ENCODE measurements at places on chromosomes 5 and 9.

GRCh38 chr5:57687596-57687995, 205.0 kb upstream of the ACTBL2 start:
- no peak for DNase-seq

DNA sequence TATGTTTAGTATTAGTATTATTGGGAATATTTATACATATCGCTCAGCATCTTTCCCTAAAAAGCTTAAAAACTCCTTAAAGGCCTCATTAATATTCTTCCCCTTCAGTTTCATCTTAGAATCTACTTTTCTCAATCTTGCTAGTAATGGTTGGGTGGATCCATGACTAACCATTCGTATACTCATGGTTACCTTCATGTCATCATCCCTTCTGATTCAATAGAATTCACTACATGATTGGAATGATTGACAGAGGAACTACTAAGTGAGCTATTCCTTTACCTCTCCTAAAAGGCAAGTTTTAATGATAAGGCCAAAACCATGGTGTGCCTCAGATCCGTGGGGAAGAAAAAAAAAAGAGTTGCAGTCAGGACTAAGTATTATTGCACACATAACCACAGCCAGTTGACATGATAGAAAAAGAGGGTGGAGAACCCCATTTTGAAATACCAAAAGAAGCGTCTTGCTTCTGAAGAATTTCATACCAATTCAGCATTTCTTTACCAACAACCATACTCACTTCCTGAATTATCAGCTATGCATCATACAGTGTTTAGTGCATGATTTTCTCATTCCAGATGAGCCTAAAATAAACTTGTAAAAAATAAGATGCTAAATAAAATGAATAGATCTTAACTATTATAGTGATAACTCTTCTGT, 624.6 kb downstream of the PDE4D start:
- no peak for DNase-seq

GRCh38 chr9:124290053-124290591, 32.4 kb downstream of the NEK6 start:
- no peak for DNase-seq

DNA sequence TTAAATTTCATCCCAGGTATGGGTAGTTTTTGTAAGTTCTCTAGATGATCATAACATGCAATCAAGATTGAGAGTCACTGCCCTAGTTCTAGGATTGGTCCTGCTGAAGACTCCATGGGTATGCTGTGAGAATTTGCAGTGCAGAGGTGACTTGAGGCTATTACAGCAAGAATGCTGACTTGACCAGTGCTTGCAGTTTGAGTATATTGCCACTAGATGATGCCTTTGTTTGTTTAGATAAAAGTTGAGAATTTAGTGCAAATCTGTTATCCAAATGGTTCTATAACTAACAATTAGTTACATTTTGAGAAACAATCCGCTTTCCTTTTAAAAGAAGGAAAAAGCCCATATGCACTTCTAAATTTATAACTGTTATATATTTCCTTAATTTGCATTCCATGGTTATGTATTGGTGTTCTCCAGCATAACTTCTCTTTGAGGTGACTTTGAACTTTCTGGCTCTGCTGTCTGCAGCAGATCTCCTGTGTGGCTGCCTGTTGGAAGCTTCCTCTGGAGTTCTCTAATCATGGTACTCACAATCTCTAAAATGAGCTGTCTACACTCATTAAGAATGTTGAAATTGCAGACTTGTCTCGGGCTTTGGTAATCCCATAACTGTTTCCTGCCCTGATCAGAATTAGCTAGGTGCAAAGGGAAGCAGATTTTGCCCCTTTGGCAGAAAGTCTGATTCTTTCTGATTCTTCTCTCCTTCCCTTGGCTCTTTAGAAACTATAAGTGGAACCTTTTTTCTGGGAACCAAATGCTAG, 24.9 kb downstream of the MELK start:
- DNase-seq, result no peak

DNA sequence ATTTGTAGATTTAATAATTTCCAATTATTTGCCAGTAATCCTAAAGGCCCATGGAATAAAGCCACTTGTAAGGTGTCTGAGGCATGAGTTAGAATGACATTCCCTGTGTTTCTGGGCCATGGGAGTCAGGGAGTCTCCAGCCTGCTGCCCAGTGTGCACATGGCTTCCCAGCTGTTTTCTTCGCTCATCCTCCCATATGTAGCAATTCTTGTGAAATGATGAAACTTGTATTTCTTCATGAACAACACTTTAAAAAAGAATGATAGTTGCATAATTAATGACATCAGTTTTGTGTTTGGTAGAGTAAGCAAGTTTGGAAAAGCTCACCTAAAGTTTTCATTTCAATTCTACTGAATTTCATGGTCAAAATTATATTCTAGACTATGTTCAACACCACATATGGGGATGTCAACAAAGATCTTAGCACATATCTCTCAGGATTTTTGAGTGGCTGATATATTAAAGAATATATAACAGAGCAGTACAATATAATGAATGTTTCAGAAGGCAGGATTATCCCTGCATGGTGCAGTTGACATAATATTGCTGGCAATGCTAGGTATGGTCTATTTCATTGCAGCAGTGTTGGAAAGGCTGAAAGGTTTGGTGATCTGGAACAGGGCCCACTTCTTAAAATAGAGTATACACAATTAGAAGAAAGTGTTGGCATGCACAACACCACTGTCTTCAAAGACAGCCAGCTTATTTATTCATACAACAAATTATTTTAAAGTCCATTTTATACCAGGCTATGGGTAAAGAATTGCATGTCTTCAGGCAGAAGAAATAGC, 44.7 kb downstream of the GRIN3A start:
- no peak for DNase-seq

GRCh38 chr9:129464972-129465833, 155.7 kb downstream of the C9orf50 start:
- DNase-seq, result no peak

DNA sequence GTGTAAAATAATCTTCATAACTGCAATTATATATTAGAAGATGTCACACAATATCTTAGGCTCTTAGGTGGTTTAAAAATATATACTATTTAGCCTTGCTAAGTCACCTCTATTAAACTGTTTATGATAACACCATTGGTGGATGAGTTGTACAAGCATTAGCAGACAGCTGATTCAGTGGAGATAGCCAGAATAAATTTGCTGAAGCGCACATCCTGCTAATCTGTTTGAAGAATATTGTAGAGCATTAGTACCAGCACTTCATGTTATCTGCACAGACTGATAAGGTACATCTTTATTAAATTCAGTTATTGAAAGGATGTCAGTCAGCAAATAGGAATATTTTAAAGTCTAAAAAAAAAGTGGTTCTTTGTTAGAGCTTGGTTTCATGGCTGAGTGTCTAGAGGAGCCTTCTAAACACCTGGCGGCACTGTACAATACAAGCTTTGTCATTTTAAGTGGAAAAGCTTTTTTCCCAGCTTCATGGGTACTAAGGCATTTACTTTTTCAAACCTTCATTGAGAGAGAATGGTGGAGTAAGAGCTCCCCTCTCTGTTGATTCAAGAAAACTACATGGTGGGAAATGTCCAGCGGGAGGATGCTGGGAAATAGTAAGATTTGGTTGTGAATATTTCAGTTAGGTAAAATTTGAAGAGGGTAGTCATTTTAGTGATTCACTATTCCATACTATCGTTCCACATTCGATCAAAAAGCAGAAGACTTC, 275.1 kb downstream of the SLF1 start:
- no peak for DNase-seq

DNA sequence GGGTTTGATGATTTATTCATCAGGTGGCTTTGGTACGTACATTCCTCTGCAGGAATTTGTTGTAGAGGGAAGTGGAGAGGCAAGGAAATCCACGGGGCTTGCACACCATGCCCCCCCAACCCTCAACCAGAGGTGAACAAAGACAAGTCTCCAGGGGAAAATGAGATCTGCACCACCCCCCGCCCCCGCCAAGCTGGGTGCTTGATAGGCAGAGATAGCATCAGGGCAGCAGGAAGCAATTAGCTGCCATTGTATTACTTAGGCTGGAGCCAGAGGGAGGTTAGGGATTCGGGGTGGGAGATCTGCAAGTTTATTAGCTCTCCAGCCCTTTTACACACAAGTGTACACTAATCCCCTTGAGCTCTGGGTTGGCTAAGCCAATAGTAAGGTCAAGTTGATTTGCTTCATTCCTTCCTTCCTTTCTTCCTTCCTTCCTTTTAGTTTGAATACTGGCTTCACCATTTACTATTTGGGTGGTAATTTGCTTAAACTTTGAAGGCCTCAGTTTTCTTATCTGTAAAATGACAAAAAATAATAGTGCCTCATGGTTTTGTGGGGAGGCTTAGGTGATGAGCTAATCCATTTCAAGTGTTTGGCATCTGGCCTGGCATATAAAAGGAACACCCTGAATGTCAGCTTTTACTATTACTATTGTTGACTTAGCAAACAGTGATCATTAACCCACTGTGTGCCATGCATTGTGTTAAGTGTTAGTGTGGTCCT, 34.1 kb downstream of the SPRY4 start:
- DNase-seq, result no peak
